ENCODE measurements at places on chromosomes 3 and 15.

GRCh38 chr3:36606871-36607765, 157.2 kb downstream of the DCLK3 start:
- no peak for DNase-seq

DNA sequence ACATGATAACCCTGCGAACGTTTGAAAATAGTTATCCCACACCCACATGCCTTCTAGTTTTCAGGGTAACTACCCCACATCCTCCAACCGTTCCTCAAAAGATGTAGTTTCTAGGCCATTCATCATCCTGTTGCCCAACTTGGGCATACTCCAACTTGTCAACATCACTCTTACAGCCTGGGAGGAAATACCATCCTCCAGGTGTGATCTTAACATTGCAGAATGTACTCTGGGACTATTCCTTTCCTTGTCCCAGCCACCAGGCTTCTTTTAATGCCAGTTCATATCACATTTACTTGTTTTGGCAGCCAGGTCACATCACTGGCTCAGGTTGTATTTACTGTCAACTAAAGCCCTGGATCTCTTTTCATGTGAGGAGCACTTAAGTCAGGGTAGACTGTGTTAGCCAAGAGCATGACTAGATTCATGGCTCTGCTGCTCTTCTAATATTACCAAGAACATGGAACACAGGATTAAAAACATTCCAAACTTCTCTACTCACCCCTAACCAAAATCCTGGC, 4.0 kb upstream of the DENND6A start:
- DNase-seq: no peak

DNA sequence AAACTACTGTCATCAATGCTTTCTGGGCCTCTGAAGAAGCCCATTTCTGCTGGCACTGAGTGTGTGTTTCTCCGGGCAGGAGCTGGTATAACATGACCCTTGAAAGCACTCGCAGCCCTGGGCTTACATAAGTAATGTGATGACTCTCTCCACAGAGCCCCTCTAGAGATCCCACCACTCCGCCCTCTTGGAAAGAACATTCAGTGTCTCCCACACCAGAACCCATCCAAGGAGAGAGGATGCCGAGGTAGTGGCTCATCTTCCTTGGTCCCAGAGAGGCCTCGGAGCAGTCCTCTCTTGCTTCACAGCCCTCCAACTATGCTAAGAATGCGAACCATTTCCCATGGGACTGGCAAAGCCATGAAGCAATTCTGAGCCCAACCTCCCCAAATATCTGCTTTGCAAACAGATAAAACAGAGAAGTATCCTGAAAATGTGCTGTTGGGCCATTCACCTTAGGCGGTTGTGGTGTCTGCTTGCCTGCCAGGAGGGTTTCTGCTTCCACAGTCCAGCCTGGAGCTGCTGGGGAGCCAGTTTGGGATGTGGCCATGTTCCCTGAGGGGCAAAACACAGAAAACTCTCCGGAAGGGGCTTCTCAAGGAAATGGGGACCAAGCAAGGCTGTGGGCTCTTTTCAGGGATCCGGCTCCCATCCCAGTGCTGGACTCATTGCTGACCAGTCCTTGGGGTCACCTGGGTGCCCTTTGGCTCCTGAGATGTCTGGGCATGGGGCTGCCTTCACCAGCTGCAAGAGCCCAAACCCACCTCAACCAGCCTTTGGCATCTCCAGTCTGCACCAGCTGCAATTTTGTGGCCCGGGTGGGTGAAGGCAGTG, 47.3 kb downstream of the AMOTL2 start:
- no peak for DNase-seq

DNA sequence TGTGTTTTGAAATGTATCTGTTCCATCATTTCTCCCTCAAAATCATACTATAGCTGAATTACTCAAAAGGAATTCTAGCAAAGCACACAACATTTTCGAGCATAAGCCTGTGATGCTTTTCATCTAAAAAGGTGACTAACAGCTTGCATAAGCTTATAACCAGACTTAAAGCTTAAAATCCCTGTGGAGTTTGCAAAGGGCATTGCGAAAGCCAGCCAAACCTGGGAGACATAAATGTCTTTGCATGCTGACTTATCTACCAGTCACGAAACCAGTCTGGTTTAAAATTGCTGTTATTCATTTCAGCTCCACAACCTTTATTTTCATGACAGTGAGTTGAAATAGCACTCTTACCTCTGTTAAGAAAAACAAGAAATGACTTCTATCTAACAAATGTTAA, 35.6 kb upstream of the LIPC start:
- no peak for DNase-seq

DNA sequence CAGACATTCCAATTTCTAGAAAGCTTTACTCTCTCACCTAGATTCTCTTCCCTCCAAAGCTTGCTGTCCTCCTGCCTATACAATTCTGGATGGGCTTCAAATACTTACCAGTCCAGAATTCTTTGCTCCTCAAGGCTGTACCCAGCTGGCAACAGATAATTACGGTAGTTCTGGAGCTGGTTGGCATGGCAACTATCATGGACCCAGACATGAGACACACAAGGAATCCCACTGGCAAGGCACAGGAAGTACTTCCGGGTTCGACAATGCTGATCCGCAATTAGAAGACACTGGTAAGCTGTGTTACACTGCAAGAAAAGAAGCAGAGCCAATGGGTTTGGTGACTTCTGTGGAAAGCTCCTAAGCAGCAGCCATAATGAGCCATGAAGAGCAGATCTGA, 37.9 kb downstream of the TUBGCP4 start:
- no peak for DNase-seq

GRCh38 chr3:50316657-50317242, 5.8 kb downstream of the HYAL2 start:
- no peak for DNase-seq

- DNase-seq: no peak
Measured at GRCh38 chr3:11213810-11214450, 58.3 kb upstream of the ATG7 start.

DNA sequence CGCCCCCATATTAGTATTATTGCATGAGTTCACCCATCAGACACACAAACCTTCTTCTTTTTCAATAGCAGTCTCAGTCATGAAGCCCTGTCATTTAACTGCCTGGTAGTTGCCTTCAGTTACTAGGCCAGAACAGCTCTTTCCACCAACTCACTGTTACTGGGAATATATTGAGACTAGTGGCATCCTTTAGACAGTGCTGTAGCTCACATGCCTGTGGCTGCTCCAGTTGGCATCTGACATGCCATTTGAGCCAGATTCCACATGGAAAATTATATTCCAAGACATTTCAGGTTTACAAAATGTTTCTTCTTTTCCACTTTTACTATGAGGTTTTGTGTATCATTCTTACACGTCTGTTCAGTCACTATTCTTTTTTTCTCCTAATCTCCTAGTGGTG, 146.1 kb downstream of the GHSR start:
- no peak for DNase-seq

- DNase-seq: no peak
Measured at GRCh38 chr3:110526777-110527727, 544.6 kb upstream of the NECTIN3 start.

DNA sequence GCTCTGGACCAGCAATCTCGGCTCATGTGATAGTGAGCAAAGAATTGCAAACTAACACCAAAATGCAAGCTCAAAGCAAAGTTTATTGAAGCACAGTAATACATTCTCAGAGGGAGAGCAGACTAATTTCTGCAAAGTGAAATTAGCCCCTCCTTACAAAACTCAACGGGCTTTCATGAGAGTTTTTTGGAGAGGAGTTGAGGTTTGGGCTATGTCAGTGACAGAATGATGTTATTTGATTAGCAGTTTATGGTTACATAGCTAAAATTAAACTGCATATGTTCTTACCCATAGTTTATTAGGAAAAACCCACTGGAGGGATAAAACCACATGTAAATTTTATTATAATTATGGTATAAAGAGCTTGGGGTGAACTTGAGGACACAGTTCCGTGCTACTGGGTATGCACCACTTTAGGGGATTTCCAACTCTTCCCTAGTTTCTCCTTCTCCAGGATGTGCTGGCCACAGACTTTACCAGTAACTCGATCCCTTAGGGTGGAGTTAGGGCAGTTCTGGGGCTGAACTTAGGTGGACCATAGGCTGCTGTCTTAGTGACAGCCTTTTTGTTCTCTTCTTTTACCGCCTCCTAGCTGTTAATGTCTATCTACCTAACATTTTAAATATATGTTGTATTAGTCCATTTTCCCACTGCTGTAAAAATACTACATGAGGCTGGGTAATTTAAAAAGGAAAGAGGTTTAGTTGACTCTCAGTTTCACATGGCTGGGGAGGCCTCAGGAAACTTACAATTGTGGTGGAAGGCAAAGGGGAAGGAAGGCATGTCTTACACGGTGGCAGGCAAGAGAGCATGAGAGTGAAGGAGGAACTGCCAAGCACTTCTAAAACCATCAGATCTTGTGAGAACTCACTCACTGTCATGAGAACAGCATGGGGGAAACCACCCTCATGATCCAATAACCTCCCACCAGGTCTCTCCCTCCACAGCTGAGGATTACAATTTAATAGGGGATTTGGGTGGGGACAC, 8.9 kb upstream of the AADACL2 start:
- DNase-seq: no peak

- no peak for DNase-seq
Measured at GRCh38 chr15:69125236-69125635, 35.2 kb upstream of the GLCE start.
